ENCODE measurements at places on chromosomes 2 and 18.

GRCh38 chr2:81542119-81542518 is 1237.6 kb upstream of the LRRTM1 start:
- no peak for DNase-seq

DNA sequence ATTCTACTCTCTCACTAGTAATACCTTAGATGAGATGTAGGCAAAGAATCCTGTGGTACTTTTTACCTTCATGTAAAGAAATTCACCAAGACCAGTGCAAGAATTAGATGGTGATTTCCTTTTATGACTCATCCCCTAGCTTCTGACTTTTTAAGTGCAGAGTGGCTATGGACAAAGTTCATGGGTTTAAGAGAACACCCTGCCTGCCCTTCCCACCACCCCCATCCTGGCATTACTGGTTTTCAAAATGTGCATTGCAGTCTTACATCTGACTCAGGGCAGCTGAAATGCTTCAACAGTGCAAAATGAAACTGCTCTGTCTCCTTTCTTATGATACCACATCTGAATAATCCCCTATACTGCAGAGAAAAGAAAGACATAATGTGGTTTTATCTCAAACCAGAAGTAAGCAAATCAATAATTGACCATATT is 22.6 kb downstream of the MAIP1 start:
- DNase-seq, result no peak

DNA sequence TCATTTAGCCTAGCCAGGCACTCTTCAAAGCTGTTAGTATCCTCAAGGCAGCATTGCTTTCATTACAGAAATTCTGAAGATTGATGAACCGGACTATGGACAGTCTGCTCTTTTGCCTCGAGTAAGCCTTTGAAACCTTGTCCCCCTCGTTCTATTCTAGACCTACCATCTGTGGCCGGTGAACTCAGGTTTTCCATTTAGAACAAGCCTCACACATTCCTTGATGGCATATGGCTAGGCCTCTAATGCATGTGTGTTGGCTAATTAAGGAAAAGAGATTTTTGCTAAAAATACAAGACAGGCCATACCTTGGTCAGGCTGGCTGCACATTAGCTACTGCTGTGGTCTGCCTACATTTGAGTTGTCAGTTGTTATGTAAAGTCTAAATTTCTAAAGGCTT is 111.8 kb downstream of the CERS6 start:
- DNase-seq, result no peak

DNA sequence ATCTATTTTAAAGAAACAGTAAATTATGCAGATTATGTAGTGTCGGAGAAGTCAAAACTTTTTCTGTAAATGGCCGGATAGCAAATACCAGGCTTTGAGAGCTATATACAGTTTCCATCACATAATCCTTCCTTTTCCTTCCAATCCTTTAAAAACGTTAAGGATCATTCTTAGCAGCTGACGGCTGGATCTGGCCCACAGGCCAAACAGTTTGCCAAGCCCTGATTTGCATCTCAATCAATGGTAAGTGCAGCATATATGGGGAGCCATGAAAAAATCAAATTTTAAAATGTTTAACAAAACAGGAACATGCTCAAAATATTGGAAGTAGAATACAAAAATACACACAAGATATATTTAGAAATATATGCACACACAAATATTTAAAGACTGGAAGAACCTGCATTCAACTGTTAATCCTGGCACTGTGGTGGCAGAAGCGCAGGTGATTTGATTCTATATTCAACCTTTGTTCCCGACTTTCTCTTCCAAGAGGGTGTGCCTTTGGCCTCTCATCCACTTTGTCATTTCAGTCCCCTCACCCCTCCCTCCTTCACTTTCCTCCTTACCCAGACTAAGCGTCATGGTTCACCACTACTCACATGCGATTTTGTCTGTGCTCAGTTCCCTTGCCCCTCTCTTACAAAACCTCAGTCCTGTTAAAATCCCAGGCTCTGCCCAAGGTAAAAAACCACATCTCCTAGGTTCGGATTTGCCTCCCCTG is 27.3 kb downstream of the NDUFA10 start:
- no peak for DNase-seq

- no peak for DNase-seq
Observed at GRCh38 chr18:56089612-56090258, 501.7 kb upstream of the TCF4 start.

DNA sequence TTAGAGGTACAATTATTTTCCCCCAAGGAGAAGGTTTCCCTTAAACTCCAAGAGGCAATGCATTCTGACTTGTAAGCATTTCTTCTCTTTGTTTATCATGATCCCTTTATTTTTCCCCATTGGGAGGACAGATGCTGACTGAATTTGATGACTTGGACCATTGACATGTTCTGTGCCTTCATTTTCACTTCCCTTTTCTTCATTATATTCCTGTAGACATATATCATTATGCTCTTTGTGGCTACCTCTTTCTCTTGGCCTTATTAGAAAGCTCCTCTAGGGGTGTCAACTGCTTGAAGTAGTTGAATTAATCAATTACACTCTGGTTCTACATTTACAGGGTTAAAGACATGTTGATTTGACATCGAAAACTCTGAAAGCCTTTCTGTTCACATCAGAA is 330.0 kb upstream of the DCC start:
- no peak for DNase-seq

DNA sequence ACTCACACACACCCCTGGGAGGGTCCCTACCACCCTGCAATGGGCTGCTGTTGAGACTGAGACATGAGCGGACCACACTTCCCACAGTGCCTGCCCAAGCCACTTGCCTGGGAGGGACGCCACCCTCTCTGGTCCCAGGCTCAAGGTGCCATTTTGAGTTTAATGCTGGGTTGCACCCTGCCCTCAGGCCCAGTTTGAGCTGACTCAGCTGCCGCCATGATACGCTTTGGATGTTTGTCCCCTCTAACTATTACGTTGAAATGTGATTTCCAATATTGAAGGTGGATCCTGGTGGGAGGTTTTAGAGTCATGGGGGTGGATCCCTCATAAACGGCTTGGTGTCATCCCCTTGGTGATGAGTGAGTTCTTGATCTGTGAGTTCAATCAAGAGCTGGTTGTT is 76.4 kb upstream of the DYNC1I2 start:
- no peak for DNase-seq

DNA sequence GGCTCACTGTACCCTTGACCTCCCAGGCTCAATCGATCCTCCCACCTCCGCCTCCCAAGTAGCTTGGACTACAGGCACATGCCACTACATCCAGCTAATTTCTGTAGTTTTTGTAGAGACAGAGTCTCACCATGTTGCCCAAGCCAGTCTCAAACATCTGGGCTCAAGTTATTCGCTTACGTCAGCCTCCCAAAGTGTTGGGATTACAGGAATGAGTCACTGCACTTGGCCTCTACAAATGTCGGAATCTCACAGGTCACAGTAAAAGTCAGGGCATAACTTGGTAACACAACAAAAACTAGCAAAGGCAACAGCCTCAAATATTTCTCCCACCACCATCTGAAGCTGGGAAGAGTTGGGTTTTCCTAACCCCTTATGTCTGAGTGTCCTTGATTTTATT is 25.3 kb downstream of the SCG2 start:
- DNase-seq, result no peak

- DNase-seq, result no peak
Observed at GRCh38 chr18:49076654-49077166, 125.9 kb upstream of the SMAD7 start.

DNA sequence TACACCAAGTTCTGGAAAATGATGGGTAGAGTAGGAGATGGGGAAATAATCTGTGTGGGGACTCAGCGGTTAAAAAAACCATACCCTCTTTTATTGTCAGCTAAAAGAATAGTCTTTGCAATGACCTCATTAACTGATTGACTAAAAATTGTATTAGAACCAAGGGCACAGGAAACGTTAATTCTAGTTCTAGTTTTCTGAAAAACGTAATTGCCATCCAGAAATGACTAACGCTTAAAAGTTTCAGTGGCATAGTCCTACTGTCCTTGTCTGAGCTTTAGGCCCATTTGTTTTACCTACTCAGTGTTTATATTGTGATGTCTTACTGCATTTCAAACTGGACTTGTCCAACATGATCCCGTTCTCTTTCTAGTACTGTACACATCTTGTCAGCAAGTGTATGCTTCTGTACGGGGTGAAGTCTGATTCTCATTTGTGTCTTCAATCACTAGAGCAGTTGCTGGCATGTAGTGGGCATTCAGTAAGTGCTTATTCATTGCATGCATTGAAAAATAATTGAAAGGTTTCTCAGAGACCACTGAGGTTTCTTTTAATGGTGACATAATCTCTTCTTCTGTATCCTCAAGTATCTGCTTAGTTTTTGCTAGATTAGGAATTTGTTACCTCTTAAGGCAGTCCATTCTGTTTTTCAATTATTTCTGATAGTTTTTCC is 81.5 kb downstream of the ZNF407 start:
- DNase-seq, result no peak

GRCh38 chr2:185384822-185385560 is 353.6 kb upstream of the FSIP2 start:
- DNase-seq, result no peak

- DNase-seq, result no peak
Observed at GRCh38 chr2:150389447-150389846, 98.0 kb downstream of the RND3 start.

- no peak for DNase-seq
Observed at GRCh38 chr18:10840743-10841142, 308.6 kb downstream of the PIEZO2 start.

DNA sequence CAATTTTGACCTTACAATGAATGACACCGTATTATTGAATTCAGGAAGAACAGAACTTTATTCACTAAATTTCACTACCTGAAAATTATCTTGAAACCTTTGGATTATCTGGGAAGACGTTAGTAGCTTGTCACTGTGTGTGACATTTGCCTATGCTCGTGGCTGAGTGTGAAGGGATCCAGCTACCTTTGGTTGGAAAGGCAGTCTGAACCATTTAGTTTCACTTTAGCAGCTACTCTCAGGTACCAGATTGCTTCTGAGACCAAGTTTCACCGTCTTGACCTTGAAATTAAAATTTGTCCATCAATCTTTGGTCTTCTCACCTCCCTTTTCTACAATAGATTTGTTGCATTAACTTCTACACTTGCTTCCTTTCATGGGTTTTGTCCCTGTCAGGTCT is 637.5 kb downstream of the MBD2 start:
- DNase-seq, result no peak

DNA sequence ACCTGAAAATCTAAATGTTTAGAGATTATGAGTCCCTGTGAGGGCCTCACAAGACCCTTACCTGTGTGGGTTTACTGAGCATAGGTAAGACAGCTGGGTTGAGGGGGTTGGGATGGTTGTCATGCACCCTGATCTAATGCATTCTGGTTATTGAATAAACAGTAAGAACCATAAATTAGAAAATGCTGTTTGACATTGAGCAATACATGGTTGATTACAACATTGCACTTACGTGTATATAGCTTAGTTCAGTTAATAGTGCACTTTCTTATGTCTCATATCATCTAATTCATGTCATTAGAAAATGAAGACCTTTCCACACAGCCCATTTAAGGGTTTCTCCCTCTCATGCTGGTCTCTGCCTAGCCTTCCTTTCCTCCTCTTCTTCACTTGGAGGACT is 253.5 kb upstream of the ATP5MC3 start:
- no peak for DNase-seq

GRCh38 chr2:187658952-187659525 is 104.8 kb upstream of the TFPI start:
- DNase-seq, result no peak

GRCh38 chr18:55370936-55371335 is 217.1 kb downstream of the TCF4 start:
- DNase-seq, result no peak

- DNase-seq, result no peak
Observed at GRCh38 chr2:27638709-27639108, 9.9 kb downstream of the GPN1 start.

DNA sequence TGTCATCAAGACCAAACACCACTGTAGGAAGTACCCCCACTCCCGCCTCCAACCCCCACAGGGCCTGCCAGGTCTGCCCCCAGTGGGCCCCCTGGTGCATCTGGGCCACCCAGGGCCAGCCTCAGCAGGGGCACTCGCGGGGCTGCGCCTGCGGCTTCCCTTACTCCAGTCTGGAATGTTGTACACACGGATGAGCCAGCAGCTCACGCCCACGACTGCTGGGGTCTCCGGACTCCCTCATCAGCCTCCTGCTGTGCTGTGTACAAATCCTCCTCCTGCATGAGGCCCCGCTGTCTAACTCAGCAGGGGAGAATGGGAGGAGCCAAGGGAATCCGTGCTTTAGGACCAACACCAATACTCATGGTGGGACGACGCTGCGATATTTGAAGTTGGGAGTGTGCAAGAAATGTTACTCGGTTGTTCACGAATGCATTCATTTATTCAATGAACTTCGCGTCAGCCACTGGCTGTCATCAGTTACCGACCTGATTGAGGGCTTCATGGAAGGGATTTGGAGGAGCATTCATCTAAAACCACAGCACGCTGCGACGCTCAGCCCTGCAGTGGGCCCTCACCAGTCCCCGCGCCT is 654 bp upstream of the ASB1 start:
- DNase-seq, result no peak

DNA sequence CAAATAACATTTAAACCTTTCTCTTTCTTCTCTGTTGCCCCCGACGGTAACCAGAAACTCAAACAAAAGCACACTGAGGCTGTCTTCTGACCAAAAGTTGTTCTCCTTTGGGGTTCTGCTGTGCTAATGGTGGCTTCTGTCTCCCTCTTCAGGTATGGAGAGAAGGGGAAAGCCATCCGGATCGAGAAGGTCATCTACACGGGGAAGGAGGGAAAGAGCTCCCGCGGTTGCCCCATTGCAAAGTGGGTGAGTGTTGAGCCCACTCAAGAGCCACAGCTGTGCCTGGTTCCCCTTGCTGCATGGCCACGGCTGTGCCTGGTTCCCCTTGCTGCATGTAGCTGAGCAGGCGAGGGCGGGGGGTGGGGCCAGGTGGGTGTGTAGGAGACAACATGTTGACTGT is 67.4 kb downstream of the BOLA3 start:
- no peak for DNase-seq

DNA sequence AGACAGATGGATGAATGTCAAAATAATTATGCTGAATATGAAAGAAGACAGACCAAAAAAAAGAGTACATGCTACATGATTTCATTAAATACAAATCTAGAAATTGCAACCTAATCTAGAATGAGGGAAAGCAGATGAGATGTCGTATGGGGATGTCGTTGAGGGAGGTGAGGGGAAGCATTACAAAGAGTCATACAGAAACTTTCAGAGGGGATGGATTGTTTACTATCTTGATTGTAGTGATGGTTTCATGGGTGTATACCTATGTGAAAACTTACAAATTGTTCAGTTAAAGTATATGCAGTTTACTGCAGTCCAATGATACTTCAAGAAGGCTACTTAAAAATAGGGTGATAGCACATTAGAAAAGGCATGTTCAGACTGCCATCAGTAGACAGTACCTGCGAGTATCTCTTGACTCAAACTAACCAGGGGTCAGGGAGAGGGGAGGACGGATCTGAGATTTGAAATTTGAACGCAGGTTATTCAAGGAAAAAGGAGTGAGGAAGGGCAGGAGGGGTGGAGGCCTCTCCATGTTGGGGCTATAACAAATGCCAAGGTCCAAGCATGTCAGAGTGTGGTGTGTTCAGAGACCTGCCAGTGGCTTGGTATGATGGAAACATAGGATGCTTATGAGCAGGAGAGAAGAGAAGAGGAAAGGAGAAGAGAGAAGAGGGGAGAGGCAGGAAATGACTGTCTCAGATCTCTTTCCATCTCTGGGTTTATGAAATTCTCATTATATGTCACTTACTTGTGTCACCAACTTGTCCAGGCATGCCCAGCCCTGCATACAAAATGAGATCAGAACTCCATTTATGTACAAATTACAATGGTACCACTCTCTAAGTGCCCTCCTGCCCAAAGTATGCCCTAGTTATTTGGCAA is 257.3 kb upstream of the CXCR4 start:
- no peak for DNase-seq

- peak; percentile 80 for DNase-seq
Observed at GRCh38 chr2:96163768-96164429, 18.7 kb upstream of the DUSP2 start.
